ENCODE measurements at places on chromosomes 2 and 18. TPM values are rescaled to one million over a fixed set of nuclear protein-coding genes. Genes with fewer than 3 reads are reported as not detected.
A peak's percentile ranks its signal among the peaks of the same experiment; 100 is the strongest.

- no peak for DNase-seq
These were observed 116.0 kb downstream of the LIPG start for GRCh38 chr18:49677762-49678413.

GRCh38 chr2:71736091-71736861 is 282.9 kb downstream of the DYSF start:
- DNase-seq: no peak

DNA sequence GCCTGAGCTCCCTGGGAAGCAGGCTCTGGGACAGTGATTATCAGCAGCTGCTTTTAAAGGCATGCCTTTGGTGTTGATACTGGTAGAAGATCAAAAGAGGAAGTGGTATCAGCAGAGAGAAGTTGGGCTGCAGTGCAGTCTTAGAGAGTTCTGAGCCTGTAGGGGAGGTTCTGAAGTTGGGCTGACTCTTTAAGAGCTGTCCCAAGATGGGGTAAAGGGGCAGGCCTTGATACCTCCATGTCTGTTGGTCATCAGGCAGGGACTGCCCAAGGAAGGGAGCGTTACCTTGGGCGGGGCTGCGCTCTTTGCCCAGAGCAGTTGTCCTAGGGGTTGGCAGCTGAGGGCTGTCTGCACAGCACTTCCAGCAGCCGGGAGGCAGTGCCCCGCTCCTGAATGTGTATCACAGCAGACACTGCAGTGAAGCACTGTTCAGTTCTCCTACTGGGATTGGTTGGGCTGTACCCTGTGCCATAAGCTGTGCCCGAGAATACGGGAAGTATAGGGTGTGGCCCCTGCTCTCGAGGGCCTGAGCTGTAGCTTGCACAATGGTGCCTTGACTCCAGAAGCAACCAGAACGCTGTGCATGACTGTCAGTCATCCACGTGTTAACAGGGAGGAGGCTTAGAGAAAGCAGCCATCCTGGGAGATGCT is 177.0 kb downstream of the CTIF start:
- DNase-seq: no peak

GRCh38 chr2:141384676-141385075 is 746.1 kb downstream of the LRP1B start:
- peak; percentile 54 for DNase-seq

Gene ZEB2
- polyA plus RNA-seq: 0.26 TPM
